Left ventricle myocardium superior (tissue), 1 donor: ENCODE measurements at places on chromosomes 7 and 10. TPM values are rescaled to one million over a fixed set of nuclear protein-coding genes. Genes with fewer than 3 reads are reported as not detected.

GRCh38 chr7:152859781-152860191 is 100.2 kb downstream of the ACTR3B start:
- DNase-seq = no peak

DNA sequence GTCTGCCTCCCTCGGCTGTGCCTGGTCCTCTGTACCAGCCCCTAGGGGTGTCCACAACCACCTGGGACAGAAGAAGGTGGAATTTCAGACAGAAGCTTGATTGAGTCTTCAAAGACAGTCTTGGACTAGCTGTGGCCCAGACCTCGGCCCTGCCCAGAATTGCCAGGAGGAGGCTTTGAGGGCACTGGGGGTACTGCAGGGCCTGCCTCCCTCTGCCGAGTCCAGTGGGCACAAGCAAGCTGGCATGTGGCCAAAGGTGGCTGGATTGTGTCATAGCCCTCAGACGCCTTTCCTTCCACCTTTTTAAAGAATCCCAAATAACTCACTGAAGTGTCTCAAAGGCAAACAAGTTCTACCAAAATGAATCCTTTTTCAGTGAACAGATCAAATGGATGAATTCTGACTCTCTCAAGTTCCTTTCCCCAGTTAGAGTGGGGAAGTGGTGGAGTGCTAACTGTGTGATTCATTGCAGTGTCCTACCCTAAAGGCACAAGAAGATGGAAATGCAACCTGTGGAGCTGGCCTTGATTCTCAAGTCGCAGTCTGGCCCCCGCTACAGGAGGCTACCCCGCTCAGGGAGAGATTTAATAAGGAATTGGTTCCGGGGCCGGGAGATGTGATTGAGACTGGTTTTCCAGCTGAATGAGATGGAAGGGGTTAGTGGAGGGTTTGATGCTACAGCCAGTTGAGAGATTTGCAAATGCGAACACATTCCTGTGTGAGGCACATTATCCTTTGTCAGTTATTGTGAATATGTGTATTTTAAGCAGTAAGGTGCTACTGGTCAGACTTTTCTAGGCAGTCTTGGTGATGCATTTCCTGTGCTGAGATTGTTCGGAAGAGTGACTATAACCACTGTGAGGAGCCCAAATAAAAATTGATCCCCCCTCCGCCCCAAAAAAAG is 28.8 kb upstream of the SLC26A4 start:
- no peak for DNase-seq

NEBL gene
- 781 TPM for total RNA-seq

- no peak for DNase-seq
These were observed 42.9 kb upstream of the PDZD8 start for GRCh38 chr10:117418121-117418520.

DNA sequence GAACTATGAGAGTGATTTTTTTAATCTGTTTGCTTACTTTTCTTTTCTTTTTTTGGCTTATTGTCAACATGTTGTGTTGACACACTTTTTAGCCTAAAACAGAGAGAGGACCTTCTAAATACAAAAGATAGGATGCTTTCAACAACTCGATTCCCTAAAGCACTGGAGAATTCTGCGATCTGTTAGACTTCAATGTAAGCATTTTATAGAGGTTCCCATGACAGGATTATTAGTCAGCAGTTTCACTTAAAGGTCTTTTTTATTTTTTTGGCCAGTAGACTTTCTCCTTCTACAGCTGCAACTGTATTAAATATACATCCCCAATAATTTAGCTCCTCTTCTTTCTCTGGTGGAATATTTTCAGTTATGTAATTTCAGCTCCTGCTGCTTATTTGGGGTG is 12.7 kb upstream of the NRP1 start:
- no peak for DNase-seq

DNA sequence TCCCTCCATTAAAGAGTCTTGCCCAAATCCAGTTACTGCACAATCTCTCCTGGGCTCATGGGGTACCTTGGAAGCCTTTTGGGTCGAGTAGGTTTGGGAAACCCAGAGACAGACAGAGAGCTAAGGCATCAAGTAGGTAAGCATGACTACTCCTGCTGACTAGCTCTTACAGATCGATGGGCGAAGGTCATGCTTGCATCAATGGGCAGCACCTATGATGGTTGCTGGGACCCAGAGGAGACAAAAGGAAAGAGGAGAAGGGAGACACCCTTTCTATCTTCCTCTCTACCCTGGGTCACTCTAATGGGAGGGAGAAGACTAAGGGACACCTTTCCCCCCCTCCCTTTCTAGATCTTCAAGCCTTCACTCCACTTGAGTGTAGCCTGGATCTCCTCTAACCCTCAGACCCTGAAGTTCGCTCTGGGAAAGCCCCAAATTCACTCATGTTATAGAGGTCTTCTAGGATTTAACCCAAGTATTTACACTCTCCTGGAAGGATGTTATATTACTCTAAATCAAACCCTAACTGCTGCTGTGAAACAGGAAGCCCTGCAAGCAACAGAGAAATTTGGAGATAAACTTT is 31.6 kb upstream of the ZNF746 start:
- DNase-seq = no peak

- DNase-seq = no peak
These were observed 140.0 kb downstream of the PTPRN2 start for GRCh38 chr7:158447506-158448171.

CALHM2 gene
- total RNA-seq = 9.8 TPM

PILRA gene
- total RNA-seq = 3.2 TPM

TFR2 gene
- total RNA-seq = not detected

DNA sequence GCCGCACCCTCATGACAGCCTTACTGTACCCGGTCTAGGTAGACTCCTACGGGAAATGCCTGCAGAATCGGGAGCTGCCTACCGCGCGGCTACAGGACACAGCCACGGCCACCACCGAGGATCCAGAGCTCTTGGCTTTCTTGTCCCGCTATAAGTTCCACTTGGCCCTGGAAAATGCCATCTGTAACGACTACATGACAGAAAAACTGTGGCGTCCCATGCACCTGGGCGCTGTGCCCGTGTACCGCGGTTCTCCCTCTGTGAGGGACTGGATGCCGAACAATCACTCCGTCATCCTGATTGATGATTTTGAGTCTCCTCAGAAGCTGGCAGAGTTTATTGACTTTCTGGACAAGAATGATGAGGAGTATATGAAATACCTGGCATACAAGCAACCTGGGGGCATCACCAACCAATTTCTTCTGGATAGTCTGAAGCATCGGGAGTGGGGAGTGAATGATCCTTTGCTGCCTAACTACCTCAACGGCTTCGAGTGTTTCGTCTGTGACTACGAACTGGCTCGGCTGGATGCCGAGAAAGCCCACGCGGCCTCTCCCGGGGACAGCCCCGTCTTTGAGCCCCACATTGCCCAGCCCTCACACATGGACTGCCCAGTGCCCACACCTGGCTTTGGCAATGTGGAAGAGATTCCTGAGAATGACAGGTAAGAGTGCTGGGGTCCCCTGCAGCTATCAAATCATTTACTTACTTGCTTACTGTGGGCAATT is 8.5 kb upstream of the CHCHD1 start:
- DNase-seq = no peak
